Daoy (cell line): ENCODE measurements at places on chromosomes 3 and 15.

- no peak for DNase-seq
Observed at GRCh38 chr15:57476533-57476975, 100.2 kb downstream of the CGNL1 start.

DNA sequence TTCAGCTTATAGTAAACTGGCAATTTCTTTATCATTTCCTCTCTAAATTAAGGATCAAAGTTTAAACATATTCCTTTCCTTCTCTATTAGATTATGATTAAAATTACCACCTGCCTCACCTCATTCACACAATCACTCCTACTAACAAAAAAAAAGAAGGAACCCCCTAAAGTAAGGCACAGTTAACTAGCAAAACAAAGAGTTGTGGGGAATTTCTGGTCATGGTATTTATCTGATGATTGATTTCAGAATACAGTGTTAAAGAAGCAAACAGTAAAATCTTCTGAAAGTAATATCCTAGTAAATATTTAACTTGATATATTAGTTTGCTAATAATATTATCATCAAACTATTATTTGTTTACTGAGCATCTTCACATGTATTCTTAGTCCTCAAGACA, 8.8 kb downstream of the GBE1 start:
- no peak for DNase-seq

DNA sequence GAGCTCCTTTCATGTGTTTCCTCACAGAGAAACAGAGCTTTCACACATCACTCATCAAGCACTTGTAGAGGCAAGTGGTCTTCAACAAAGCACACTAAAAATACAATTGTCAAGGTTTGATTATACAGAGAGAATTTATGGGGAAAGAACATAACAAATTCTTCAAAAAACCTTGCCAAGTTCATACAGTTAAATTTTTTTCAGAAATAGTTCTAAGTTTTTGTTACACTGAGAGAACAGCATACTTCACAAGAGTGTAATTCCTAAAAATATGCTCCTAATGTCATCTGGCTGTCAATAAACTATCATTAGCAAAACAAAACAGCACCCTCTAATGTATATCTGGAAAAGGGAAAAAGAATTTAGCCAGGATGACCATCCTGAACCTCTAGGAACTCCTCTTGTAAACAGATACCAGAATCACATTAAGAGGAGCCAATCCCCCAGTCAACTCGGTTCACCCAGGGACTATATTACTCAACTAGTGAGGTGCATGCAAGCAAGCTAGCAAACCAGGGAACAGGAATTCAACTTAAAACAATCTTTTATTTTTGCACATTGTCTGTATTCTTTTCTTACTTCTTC, 63.3 kb downstream of the RAD18 start:
- DNase-seq: no peak

- no peak for DNase-seq
Observed at GRCh38 chr3:171480526-171480925, 20.3 kb upstream of the TNIK start.
